ENCODE measurements at places on chromosomes 16 and 17.
A peak's percentile ranks its signal among the peaks of the same experiment; 100 is the strongest.

DNA sequence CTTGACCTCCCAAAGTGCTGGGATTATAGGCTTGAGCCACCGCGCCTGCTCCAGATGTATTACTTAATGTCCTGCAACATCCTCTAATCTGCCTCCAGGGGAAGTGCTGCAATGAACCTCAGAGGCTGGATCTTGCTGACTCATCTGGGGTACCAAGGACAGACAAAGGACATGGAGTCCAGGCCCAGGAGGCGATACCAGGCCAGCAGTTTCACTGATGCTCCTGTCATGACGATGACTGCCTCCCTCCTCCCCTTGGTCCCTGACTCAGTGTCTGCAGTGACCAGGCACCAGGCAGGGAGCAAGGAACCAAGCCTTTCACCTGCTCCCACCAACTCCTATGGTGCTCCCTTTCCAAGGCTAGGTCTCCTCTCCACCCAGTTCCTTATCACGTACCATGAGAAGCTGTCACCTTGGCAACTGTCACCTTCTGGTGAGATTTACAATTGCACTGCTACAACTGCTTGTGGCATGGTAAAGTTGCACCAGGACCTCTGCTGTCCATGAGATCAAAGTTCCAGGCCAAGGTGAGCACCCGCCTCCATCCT, 21.6 kb upstream of the PHOSPHO1 start:
- DNase-seq, result no peak

DNA sequence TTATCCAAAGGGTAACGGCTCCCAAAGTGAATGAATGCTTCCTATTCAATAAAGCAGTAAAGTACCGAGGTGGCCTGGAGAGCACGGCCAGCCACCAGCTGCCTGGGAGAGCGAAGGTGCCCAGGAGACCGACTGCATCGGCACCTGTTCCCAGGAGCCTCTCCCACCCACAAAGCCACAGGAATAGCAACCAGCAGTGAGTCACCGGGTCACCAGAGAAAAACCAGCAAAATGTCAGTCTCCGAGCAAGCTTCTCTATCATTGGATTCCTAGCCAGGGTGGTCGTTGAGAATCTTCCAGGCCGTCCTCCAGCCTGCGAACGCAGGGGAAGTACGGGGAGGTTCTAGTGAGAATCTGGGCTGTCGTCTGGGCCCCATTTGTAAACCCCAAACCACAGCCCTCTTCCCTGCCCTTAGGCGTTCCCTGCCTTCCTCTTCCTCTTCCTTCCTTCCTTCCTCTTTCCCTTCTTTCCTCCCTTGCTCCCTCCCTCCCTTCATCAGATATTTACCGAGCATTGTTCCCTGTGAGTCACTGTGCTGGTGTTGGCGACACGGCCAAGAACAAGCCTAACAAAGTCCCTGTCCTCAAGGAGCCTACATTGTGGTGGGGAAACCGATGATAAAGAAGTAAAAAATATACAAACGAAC, 114.6 kb downstream of the SLC39A11 start:
- no peak for DNase-seq

- no peak for DNase-seq
These were observed 131.7 kb upstream of the HSBP1 start for GRCh38 chr16:83676086-83676485.

DNA sequence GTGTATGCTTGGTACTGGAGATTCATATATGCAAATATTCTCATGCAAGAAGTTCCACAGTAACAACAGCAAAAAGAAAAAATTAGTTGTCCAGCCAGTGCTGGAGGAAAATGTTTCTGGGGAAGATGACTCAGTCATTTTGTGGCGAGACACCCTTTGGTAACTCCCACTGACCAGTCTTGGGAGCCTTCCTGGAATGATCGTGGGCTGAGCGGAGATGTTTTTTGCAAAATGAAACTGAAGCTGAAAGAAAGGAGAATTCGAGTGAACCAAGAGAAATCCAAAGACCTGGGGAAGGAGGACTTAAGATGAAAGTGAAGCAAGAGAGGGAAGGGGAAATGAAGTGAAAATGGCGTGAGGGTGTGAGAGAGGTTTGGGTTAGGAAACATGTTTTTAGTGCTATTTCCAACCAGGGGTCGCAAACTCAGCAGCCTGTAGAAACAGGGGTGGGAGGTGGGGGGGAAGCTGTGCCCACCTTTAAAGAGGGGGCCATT, 5.2 kb downstream of the ITPRIPL2 start:
- DNase-seq, result no peak

DNA sequence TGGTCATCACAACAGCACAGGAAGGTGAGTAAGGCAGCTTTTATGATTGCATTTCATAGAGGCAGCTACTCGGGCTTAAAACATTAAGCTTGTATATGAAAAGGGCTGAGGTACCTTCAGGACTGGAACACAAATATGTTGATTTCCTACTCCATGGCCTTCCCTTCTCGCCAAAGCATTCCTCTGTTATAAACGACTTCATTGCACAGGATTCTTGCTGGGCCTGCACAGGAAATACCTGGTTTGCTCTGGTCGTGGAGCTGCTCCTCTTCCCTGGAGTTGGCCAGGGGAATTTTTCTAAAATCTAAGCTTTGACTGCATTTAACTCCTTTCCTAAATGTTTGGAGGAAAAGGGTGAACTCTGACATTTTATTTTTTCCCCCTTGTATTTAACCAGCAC, 49.0 kb downstream of the CHD9 start:
- no peak for DNase-seq

DNA sequence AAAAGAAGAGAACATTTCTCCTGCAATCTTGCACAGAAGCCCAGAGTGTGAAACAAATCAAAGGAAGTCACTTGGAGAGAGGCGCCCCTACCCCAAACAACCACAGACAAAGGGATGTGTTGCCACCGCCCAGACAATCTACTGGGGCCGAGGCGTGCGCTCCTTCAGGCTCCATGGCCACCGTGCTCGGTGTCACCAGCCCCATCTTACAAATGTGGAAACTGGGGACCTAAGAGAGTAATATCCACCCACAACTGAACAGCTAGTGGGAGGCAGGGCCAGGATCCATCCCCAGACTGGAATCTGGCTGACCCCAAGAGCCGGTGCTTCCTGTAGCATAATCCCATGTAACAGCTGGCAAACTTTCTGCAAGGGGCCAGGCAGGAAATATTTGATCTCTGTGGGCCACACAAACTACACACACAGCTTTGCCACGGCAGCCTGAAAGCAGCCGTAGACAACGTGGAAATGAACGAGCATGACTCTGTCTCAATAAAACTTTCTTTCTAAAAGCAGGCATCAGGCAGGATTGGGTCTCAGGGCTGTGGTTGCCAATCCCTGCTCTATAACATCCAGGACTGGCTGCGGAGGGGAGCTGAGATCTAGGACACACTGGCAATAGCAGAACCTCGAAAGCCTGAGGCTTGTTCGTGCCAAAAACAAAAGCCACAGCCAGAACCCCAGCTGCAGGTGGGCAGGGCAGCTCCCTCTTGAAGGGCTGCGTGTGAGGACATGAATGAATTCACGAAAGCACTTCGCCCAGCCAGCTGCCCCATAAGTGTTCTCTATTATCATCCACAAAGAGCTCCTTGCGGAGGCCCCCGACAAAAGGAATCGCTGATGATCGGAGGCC, 26.6 kb upstream of the GINS2 start:
- DNase-seq, result peak; percentile 85

DNA sequence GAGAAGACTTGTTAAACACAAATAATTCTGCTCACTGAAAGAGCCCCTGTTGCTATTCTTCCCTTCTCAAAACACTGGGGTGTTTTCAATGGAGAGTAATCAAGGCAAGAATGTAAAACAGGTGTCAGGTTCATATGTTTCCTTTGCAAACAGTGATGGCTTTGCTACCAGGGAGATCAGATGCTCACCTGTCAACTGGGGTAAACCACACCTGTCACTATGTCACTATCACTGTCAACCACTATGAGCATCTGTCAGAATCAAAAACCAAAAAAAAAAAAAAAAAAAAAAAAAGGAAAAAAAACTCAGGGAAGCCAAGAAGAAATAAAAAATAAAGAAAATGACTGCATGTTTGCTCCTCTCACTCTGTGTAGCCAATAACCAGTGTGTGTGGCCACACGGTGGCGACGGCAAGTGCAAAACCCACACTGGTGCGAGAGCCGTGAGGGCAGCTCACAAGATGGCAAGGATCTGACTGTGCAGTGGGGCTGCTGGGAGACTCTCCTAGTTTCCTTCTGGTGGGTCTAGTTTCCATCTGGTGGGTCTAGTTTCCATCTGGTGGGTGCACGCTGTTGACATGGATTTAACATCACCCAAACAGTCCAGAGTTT, 22.7 kb downstream of the USP22 start:
- DNase-seq, result no peak

DNA sequence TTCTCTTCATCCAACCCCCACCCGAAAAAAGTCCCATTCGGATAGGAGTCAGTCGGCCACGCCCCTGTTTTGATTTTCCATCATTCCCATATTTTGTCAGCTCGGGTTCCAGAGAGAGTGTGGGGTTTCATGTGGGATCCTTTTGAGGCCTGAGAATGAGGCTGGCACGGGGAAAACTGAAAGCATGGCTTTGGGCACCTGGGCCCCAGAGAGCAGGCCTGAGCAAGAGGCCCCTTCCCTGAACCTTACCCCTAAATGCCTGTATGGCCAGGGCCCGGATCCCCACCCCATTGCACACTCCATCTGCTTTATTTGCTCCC, 4.6 kb upstream of the HOXB4 start:
- DNase-seq, result no peak

DNA sequence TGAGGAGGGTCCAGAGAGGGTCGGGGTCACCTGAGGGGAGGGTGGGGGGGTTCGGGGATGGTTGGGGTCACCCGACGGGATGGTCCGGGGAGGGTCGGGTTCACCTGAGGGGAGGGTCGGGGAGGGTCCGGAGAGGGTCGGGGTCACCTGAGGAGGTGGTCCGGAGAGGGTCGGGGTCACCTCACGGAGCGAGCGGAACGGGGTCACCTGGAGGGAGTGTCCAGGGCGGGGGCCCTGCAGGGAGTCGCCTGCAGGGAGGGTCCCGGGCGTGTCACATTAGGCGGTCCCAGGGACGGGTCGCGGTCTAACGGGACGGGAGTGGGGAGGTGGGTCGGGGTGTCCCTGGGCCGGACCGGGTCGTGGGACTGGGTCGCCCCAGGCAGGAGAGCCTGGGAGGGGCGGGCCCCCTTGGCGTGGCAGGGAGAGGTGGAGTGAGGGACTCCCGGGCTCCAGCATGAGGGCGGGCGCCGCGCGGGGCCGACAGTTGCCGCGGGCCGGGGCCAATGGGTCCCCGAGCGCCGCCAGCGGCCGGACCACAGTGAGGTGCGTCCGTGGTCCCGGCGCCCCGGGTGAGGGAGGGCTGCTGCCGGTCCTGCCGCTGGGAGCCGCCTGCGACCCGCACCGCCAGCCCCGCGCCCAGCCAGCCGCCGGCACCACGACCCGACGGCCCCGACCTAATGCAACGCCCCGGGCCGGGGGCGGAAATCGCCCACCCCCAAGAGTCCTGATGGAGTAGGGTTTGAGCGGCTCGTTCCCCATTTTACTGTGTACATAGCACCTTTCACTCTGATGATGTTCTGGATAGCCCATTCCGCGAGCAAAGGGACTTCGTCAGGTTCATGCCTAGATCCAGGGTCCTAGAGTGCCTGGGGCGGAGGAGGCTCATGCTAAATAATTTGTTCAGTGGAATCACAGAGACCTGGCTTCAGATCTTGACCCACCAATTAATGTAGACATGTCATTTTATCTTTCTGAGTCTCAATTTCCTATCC, 1.2 kb upstream of the ABCA3 start:
- no peak for DNase-seq

DNA sequence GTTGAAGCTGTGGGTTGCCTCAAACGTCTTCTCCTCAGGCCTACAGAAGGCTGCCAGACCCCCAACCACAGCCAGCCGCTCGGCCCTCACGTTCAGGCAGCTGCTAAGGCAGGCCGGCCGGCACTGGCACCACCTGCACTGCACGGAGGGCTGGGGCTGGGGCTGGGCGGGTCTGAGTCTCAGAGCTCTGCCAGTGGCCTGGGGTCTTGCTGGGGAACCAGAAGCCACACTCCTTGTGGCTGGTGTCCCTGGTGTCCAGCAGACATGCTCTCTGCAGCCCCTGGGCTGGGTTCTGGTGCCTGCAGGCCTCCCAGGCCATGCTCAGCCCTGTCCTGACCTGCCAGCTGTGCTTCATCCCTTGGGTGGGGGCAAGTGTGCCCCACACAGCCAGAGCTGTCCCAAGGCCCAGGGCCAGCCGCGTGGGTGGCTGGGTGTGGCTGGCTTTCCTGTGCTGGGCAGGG, 42.0 kb downstream of the BAHCC1 start:
- DNase-seq, result no peak

- no peak for DNase-seq
These were observed 56.1 kb downstream of the ESRP2 start for GRCh38 chr16:68179855-68180254.

DNA sequence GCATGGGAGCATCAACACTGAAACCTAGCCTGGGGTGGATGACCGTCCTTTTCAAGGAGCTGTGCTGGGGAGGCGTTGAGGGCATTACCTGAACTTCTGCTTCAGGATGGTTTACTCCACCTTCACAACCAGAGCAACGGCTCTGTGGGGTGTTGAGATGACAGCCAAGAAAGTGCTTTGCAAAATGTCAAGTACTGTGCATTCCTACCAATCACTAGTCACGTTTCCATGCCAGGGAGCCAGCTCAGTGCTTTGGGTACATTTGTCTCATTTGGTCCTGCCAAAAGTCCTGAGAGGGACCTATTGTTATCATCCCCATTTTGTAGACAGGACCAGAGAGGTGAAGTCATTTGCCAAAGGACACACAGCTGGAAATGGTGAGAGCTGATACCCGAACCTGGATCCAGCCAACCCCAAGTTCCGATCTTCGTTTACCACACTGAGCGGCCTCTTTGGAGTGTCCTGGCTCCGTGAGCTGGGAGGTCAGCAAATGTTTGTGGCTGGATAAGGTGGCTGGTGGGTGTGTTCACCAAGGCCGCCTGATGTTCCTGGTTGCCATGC, 61.6 kb downstream of the IRF8 start:
- DNase-seq, result no peak

DNA sequence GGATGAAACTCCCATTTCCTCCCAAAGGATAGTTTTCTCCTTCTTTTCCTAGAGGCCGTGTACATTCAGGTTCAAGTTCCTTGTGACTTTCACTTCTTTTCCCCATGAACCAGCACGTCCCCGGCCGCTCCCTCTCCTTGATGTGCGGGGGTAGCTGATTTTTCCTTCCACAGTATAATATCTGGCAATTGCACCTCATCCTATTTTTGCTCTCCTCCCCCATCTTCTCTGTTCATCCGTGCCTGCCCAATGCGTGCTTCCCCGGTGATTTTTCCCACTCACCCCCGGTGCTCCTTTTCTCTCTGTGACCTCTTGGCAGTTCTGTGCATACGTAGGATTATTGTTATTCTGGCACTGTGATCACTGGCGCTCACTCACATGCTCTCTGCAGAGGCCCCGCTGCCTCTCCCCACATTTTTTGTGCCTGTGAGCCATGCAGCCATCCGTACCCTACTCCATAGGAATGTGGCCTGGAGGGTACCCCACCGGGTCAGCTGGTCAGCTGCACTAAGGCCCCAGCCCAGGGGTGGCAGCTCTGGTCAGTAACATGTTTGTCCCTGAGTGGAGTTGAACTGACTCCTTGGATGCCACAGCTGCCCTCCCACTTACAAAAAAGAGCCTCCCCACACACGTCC, 100.0 kb downstream of the NTN1 start:
- DNase-seq, result no peak

GRCh38 chr17:8949061-8949661, 16.3 kb downstream of the PIK3R5 start:
- DNase-seq, result no peak

Measured in DMS79 treated with DMSO at 0.1 percent for 48 hours (cell line).